ENCODE measurements at places on chromosomes 6 and 20.

DNA sequence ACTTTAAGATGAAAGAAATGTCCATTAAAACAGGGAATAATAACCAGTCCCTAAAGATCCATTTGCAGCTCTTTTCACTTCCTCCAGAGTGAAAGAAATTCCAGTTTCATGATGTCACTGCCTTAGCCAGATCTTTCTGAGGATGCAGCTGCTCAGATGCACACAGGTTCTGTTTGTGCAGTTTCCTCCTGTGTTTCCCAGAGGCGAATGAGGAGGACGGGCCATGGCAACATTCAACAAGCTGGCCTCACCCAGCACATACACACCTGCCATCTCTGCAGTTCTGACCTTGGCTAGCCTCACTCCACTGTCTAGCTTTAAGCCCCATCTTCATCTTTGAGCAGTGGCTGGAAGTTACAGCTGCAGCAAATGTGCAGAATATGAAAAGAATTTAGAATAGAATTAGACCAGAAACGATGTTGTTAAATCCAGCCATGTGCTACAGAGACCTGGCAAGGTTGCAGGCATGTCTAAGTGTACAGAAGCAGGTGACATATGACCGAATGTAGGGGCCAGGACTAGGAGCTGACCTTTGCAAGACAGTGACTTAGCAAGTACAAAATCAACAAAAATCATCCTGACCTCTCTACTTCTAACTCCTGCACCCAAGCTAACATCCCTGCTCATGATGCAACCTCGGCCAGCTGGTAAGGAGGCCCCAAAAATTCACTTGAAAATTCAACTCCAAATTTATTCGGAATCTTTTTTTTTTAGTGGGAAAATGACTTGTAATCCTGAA is 35.0 kb downstream of the FAM50B start:
- DNase-seq = peak; percentile 80

DNA sequence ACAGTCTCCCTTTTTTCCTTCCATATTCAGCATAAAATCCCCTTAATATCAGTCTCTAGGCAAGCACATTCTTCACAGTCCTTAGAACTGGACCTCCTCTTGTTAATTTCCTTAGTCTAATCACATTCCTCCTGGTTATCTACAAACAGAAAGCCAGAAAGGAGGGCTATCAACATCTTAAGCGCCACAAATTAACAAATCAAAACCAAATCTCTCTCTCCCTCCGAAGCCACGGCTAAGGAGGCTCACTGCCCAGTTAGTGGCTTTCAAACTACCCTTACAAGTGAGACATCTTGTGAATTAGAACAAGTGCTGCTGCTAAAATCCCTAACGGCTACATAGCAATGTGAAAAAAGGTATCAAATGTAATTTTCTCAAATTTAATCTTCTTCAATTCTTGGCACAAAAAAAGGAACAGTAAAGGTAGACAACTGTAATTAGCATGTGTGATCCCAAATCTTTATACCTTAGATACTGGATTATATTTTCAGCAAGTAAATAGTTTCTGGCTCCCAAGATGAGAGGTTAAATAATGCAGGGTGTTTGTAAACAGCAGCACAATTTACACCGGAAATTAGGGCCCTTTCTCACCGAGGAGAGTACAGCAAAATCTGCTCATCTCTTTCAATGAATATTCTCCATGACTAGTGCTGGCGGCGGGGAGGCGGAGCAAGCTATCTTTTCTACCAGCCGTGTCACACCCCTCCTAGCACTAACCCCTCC is 1.4 kb upstream of the TRIM39 start:
- DNase-seq = peak; percentile 68

- no peak for DNase-seq
Observed at GRCh38 chr20:48357714-48358113, 470.1 kb downstream of the PREX1 start.

DNA sequence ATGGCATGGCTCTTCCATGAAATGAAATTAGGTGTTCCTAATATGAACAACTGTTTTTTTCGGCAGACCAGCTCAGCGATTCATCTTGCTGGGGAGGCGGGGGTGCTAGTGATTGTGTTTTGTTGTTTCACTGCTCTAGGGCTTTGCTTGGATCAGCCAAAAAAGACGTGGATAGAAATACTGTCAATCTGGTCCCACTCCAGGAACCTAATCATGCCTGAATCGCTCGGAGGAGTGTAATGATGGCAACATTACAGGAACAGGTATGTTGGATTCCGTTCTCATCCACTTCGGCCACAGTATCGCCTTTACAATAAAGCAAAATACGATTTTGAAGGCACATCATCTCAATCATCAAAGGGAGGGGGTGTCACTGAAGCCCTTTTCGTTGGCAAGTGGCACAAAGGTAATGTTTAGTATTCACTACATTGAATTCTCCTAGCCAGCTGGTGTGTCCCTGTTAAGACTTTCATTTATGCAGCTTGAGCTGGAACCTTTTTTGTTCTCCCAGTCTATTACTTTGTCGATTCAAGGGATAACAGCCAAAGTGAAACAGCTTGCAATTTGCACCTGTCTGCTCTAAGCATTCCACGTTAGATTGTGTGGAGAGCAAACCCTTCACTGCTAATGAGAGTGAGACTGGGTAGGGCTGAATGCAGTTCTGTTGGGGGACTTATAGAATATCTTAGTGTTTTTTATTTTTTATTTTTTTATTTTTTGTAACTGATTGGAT is 477.7 kb downstream of the TFAP2A start:
- DNase-seq = no peak

- no peak for DNase-seq
Observed at GRCh38 chr20:2390951-2391675, 10.4 kb downstream of the TGM6 start.

- DNase-seq = no peak
Observed at GRCh38 chr6:161226009-161226964, 47.6 kb downstream of the AGPAT4 start.

DNA sequence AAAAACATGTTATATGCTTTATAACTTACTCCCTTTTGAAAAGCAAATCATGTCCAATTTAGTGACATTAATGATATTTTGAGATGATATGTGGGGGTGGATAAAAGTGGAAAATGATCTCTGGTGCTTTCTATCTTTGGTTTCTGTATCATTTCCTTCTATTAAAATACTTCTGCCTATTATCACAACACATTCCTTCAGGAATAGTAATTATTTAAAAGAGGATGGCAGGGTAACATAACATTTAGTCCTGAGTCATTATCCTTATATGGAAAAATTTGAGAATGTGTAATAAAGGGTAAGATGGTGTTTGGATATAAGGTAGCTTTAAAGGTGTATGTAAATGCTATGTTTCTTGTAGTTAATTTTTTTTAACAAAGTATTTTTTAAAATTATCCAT is 657.7 kb downstream of the PHF3 start:
- no peak for DNase-seq

DNA sequence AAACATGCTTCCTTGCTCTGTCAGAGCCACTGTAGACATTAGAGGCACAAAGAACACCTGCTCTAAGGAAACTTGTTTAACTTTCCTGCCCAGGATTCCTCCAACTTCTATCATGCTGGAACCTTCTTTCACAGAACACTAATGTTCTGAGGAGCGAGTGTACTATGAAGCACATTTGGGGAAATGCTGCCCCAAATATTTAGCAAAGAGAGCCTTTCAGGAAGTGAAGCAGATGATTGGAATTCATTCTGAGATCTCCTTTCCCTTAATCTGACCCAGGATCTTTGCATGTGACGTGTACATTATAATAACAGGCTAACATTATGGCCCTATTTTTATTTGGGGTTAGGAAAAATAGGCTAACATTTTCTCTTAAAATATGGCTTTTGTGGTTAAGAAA is 21.0 kb upstream of the FYN start:
- DNase-seq = peak; percentile 86

DNA sequence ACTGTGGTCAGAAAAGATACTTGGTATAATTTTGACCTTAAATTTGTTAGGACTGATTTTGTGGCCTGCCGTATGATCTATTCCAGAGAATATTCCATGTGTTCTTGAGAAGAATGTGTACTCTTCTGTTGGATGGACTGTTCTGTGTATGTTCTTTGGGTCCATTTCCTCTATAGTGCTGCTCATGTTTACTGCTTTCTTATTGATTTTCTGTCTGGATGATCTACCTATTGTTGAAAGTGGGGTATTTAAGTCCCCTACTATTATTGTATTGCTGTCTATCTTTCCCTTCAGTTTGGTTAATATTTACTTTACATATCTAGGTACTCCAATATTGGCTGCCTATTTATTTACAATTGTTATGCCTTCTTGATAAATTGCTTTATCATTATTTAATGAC is 298.4 kb downstream of the BCKDHB start:
- no peak for DNase-seq

GRCh38 chr6:86706449-86706848 is 230.9 kb upstream of the HTR1E start:
- DNase-seq = no peak
